Bone marrow (tissue), 2 donors: ENCODE measurements at places on chromosomes 6 and 20.

DNA sequence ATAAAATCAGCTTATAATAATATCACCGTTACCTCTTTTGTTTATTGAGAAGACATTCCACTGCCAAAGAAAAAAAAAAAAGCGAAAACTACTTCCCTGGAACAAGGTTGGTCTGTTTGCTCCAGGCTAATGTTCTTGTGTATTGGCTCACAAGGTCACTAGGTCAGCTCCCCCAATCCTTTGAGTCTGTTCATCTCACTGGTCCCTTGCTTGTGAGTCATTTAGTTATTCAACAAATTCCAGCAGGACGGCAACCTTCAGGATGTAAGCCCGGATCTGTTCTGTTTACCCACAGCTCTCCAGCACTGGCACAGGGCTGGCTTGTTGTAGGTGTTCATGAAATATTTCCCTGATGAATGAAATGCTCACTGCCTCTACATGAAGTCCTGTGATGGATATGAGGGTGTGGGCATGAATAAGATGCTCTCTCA lies 3.3 kb downstream of the ARHGAP40 start:
- DNase-seq: no peak

DNA sequence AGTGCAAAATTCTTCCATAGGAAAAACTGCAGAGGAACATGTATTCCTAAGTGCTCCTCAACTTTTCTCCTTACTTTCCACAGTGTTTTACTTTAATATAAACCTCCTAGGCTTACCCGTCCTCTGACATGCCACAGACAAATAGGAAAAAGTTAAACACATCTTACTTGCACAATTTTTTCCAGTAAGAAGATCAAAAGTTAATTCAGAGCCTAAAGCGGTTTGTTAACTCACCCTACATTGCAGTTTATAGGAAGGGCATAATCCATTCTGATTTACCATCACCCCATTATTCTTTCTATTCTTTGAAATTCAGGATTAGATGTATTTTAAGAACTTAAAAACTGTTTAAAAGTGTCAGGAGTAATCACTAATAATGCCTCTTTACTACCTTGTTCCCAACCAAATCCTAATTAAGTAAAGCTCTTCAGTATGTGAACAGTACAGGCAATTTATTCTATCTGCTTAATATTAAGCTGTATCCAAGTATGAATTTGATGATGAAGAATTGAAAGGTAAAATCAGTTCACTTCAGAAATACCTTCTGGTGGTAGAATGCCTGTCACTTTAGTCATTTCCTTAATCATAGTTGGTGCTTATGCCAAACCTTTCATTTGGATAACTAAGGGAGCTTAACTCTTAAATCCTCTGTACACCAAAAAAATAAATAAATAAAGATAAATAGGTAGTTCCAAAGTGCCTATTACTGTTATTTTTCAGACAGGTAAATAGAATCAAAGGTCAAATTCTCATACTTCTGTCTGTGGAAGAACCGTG lies 292.0 kb downstream of the ALDH8A1 start:
- no peak for DNase-seq

DNA sequence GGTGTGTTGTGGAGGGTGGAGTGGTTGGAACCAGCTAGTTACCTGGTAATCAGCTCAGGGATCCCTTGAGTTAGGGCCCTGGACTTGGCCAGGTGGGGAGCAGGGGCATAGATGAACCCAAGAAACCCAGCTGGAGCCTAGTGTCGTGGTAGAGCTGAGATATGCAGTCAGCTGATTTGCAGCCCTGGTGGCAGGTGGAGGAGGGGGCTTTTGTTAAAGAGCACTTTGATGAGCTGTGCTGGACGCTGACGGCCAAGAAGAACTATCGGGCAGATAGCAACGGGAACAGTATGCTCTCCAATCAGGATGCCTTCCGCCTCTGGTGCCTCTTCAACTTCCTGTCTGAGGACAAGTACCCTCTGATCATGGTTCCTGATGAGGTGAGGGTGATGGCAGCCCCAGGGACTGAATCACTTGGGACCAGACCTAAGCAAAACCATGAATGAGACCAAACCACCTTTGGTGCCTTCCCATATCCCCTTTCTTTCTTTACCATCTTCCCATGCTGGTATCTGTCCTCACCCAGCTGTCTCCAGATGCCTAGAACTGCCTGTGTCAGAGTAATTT lies 12.7 kb downstream of the DEF6 start:
- DNase-seq: no peak

DNA sequence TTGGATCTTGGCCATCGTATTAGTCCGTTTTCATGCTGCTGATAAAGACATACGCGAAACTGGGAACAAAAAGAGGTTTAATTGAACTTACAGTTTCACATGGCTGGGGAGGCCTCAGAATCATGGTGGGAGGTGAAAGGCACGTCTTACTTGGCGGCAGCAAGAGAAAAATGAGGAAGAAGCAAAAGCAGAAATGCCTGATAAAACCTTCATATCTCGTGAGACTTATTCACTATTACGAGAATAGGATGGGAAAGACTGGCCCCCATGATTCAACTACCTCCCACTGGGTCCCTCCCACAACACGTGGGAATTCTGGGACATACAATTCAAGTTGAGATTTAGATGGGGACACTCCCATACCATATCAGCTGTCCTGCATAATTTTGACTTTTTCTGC lies 20.1 kb upstream of the REPS1 start:
- DNase-seq: no peak

DNA sequence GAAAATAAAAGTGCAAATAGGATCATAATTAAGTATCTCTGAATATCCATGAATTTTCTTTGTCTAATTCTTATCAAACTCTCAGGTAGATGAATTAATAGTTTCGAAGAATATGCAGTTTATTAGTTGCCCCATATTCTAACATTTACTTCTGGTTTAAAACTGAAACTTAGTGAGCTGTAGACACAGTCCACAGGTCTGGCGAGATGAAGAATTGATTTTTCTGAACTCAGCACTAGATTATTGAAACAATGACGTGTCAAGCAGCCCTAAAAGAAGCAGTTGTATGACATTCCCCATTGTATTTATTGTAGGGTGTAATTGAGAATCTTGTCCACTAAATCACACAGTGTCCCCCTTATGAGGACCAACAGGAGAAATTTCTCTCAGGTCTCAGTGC lies 407.1 kb downstream of the GRIK2 start:
- DNase-seq: no peak

- DNase-seq: no peak
Observed at GRCh38 chr6:137016356-137016755, 28.4 kb downstream of the IL20RA start.

DNA sequence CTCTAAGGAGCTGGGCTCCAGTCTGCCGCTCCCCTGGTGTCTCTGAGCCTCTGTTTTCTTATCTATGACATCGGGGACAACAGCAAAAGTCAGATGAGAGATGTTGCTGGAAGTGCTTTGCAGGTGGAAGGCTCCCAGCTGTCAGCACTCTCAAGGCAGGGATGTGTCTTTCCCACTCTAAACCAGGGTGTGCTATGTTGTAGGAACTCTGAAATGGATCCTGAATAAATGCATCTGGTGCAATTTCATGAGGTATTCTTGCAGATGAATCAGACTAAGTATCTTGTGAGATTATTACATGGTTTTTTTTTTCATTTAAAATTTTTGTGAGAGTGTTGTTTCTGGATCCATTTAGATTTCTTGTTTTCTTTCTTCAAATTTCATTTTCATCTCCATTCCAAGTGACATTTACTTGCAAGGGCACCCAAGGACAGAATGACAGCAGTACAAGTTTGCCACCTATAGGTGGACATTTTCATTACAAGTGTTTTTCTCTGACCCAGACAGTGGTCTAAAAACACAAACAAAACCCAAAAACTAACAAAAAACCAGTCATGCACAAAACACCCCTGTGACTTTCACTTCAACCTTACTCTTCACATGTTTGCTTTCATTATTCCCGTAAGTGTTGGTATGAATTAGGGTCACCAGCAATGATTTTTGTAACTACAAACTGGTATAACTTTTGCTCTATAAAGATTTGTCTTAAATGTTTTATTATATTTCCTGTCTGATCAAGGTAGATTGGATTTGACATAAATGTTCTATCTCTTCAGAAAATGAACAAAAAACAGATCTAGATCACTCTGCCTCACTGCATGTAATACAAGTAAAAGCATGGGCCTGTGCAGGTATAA lies 14.7 kb upstream of the SIM1 start:
- no peak for DNase-seq

DNA sequence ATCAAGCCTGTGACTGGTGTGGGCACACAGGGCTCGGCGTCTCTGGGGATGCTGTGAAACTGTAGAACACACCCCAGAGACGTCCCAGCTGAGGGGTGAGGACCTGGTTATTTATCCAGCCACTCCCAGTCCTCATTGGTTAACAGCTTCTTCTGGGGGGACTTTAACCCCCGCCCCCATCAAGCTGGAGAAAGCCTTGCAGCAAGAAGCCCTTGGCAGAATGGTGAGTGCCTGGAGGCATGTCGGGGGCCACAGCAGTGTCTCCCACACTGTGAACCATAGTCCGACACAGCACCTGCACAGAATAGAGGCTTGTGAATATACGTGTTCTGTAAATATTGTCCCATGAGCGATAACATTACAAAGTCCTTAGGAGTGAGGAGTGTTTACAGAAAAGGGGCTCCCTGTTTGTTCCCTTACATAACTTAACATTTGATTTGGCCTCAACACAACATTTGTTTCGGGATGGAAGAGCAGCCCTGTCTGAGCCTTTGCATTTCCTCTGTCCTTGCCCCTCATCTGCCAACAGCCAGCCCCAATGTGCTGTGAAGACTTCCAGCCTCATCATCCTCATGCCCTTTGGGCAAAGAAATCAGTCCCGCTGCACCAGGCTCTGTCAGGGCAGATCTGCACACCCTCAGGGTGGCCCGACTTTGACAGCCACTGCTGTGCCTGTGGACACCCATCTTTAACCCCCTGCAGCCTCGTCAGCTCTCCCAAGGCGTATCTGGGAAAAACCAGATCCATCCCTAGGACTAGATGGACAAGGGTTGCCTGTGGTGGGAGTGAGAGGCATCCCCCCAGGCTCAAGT lies 2.2 kb upstream of the RRBP1 start:
- DNase-seq: no peak

GRCh38 chr6:132797951-132798868 lies at the start of gene SLC18B1:
Gene SLC18B1 (minus strand): TSS chr6:132798637. CDS start chr6:132798456, 181 bp downstream.
- DNase-seq: peak; percentile 5

GRCh38 chr20:38633577-38634093 lies 32.0 kb downstream of the ARHGAP40 start:
- DNase-seq: peak; percentile 20

GRCh38 chr20:61173267-61173666 lies 78.8 kb upstream of the CDH4 start:
- no peak for DNase-seq

GRCh38 chr6:26360451-26361416 lies 4.3 kb upstream of the BTN3A2 start:
- no peak for DNase-seq

- no peak for DNase-seq
Observed at GRCh38 chr6:29759457-29759856, 36.2 kb downstream of the HLA-F start.

GRCh38 chr6:100464903-100465700 lies at the start of gene SIM1:
Gene SIM1 (minus strand): TSS chr6:100464921. CDS start chr6:100463468, 1,453 bp downstream.
- DNase-seq: no peak

GRCh38 chr6:56786256-56786655 lies 143.6 kb upstream of the DST start:
- DNase-seq: no peak

GRCh38 chr6:92710048-92710447 lies 709.3 kb downstream of the EPHA7 start:
- DNase-seq: no peak

GRCh38 chr20:13139459-13140150 lies 81.5 kb upstream of the ISM1 start:
- DNase-seq: no peak

DNA sequence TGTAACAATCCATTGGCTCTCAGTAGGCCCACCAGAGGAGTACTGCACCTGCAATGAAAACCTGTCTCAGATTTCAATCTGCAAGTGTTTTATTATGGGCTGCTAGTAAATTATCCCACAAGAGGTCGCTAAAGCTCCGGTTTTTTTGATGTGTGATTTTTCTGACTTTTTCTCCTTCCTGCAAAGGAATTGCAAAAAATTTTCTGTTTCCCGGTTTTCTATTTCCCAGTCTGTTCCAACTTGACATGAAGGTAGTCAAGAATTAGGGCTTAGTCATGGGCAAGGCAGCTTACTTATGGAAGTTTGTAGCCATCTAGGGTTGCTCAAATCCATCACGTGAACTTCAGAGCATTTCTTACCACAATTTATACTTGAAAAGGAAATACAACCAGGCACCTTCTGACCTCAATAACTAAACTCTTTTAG lies 38.5 kb upstream of the AHI1 start:
- DNase-seq: no peak

DNA sequence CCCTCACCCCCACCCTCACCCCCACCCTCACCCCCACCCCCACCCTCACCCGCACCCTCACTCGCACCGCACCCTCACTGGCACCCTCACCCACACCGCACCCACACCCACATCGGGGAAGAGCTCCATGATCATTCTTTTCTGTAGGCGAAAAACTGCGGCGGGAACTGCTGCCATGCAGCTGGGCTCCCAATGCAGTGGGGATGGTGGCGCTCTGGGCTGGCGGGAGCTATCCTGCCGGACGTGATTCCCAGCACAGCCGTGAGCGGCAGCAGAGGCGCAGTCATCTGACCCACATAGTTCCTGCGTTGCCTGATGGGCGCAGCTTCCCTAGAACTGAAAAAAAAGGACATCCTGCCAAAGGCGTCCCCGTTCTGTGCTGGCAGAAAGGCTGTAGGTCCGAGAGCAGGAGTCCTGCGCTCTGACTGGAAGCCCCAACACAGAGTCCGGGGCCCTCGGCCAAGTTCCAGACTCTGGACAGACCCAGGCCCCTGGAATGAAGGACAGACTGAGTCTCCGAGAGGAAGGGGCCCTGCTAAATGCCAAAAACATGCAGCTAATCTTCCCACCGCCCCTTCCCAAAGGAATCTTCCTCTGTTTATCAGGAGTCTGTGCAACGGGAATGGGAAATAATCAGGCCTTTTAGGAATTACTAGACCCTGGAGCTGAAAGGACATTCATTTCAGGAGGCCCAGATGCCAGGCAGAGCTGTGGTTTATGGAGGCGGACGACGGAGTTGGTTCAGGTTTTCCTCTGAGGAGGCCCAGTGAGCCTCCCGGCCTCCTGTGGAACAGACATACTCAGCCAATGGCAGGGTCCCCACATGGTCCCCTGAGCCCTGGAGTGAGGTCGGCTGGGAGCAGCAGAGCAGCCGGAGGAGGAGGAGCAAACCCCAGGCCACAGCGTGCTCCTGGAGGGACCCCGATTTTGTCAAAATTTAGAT lies 14.1 kb upstream of the TCFL5 start:
- no peak for DNase-seq

GRCh38 chr6:3847521-3847920 lies 1.7 kb upstream of the FAM50B start:
- DNase-seq: no peak
